ENCODE measurements at places on chromosomes 6 and 20.

- DNase-seq, result no peak
Measured at GRCh38 chr6:77334093-77334492, 129.2 kb downstream of the HTR1B start.

GRCh38 chr20:40462566-40462965 is 226.5 kb downstream of the MAFB start:
- no peak for DNase-seq

DNA sequence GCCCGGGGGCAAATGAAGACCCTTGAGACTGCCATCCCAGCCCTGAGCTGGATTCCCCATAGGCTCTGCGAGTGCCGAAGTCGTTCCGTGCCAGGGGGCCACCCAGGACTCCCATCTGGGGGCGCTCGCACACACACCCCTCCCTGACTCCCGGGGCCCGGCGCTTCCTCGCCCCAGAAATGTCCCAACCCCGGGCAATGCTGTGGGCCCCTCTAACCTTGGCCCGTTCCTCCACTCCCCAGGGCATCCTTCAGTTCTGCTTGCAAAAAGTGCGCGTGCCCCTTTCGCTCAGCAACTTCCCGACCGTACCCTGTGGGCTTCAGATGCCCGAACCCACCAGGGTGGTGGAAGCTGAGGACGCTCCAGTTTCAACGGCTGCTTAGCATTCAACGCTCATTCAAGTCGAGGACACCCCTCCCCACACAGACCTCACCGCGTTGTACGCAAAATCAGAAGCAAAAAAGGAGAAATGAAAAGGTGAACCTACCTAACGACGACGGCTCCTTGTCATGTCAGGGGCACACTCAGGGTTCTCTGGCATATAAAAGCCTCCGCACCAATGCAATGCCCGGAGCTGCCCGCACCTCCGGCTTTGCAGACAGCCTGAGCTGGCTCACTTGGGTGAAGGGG is 25.3 kb downstream of the RIPOR2 start:
- DNase-seq, result no peak

GRCh38 chr20:519999-520398 is 23.6 kb downstream of the CSNK2A1 start:
- no peak for DNase-seq
